ENCODE measurements at places on chromosomes 7 and 10.

DNA sequence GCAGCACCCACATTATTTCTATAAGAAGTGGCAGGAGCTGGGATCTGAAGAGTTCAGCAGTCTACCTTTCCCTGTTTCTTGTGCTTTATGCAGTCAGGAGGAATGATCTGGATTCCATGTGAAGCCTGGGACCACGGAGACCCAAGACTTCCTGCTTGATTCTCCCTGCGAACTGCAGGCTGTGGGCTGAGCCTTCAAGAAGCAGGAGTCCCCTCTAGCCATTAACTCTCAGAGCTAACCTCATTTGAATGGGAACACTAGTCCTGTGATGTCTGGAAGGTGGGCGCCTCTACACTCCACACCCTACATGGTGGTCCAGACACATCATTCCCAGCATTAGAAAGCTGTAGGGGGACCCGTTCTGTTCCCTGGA is 874 bp upstream of the RBP3 start:
- DNase-seq: no peak

GRCh38 chr10:51468424-51468823 is 231.0 kb downstream of the CSTF2T start:
- DNase-seq: no peak

- no peak for DNase-seq
Observed at GRCh38 chr7:19030281-19030680, 87.2 kb downstream of the TWIST1 start.

DNA sequence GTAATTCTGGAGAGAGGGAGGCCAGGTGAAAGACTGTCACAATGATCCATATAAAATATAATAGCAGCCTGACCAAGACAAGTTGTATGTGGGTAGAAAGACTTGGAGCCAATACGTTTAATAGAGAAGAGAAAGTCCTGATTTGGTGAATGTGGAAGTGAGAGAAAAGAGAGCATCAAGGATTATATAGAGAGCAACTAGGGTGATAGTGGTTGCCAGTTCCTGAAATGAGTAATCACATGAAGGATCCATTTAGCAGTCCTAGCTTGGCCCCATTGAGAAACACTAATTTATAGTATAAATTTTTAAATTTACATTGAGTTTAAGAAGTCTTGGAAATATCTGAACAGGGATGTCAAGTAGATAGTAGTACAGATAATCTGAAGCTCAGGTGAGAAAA is 74.0 kb downstream of the AASS start:
- no peak for DNase-seq

- no peak for DNase-seq
Observed at GRCh38 chr10:76981251-76981650, 656.4 kb downstream of the KCNMA1 start.

- DNase-seq: no peak
Observed at GRCh38 chr7:158495786-158496185, 91.8 kb downstream of the PTPRN2 start.

DNA sequence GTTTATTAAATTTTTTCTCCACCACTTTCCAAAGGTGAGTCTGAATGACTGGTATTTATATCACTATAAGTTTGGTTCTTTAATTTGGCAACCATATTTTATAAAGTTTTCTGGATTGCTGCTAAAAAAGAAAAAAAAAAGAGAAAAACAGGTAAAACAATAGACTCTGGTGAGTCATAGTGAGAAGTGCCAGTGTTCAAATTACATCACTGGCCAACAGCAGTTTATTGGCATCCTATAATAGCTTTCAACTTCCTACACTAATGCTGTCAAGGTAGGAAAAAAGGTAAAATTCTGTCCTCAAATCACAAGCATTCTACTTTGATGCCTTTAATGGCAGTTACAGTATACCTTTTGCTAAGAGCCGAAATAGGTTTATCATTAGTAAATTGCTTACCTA is 808.8 kb downstream of the GRM8 start:
- no peak for DNase-seq

GRCh38 chr10:48750019-48750418 is 65.3 kb downstream of the WDFY4 start:
- no peak for DNase-seq

DNA sequence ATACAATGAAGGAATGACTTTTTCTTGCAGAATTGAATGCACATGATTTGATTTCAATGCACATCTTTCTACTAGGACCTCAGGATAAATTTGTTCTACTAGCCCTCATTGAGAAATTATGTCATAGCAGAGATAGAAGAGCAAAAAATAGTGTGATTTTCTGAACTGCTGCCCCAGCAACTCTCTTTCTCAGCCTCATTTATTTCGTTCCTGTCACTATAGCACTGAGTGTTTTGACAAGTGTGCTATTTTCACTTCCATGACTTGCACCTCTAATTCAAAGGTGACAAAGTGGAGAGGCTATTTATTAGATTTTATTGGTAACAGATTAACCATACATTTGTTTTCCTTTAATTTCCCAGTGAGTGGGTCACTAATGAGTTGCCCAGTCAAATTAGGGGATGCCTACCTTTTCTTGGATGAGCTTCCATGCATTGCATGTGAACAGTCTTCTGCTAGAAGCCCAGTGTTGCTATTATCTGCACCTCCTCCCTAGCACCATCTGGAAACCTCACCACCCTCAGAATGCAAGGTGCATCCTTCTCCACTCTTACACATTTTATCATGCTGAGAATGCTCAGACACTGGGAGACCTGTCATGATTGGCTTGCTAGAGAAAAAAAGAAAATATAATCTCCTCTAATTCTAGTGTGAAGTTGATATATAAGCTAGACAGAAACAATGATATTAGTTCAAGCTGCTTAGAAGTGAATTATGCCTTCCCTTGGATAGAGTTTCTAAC is 119.6 kb upstream of the CTTNBP2 start:
- no peak for DNase-seq

GRCh38 chr10:45461034-45461433 is 87.0 kb downstream of the ALOX5 start:
- DNase-seq: no peak

DNA sequence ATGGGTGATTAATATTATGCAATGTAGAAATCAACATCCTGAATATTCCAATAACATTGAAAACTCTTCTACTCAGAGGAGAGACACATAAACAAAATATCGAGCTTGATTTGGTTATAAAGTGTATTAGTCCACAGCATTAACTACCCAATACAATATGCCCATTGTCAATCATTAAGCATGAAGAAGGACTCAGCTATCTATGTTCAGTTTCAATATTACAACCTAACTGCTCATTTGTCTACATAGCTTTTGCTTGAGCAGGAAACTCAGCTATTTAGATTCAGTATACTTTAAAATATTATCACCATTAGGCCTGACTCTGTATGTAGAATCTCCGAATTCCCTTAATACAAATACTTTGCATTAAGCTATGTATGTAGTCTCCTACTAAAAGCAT is 262.6 kb downstream of the SEMA3A start:
- no peak for DNase-seq

GRCh38 chr10:70890917-70891431 is 2.6 kb upstream of the PCBD1 start:
- DNase-seq: no peak

- DNase-seq: no peak
Observed at GRCh38 chr10:34985823-34986222, 104.3 kb downstream of the CUL2 start.

GRCh38 chr7:14294637-14295036 is 305.2 kb upstream of the ETV1 start:
- no peak for DNase-seq

DNA sequence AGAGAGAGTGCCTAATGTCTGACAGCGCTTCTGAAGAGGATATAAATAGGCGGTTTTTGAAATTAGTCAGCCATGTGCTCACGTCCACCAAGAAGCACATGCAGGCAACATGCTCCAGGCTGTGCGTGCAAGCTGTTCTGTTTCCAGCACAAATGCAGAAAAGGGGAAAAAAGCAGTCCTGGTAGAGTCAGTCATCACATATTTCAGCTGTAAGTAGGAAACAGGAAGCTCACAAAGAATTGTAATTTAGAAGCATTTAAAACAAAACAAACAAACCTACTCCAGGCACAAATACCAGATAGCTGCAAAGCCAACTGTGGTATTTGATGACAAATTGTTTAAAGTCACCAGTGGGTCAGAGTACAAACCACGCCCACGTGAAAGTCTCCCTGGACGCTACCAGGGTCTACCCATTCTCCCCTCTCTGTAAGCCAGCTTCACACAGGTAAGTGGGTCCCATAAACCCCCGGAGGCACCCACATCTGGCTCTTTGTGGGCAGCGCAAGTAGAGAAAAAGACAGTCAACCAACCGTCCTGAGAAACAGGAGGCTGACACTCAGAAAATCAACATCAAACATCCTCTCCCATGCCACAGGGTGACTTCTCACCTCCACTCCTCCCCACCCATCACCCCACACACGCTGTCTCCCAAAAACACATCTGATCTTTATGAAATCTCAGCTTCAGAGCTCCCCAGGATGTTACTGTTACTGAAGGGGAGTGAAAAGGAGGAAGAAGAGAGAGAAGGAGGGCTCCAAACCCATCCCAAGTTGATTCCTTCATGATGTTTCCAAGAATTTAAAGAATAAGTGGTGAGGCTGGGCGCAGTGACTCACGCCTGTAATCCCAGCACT is 186.4 kb downstream of the FAM107B start:
- no peak for DNase-seq

GRCh38 chr7:55563596-55564325 is 8.5 kb downstream of the VOPP1 start:
- no peak for DNase-seq

- no peak for DNase-seq
Observed at GRCh38 chr10:128046953-128047290, 79.3 kb downstream of the MKI67 start.

- no peak for DNase-seq
Observed at GRCh38 chr7:77185866-77186265, 13.8 kb downstream of the FGL2 start.

DNA sequence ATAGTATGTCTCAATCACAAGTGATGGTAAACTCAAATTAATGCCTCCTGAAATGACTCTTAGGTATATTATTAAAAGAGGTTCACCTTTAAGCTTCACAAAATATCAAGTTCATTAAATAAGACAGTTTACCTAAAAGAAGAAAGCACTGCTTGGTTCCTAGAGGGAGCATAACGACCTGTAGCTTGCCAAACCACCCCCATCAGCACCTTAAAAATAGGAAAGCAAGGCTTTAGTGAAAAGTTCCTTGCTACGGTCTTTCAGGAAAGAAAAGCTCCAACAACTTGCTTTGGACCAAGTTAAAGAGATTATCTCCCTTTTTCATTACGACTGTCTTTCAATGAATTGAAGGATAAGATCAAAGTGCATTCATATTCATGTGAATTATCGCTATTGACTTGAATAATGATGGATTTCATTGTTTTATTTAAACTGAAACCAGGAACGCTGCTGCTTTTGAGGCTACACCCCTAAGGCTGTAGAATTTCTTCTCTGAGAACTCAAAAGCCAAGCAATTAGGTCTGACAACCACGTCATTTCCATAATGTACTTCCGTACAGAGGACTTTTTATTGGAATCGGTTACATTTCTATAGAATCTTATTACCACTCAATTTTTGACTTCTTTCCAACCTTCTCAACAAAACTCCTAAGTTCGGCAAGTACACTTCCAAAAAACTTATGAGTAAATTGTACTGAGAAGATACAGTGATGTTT is 7.0 kb upstream of the SPAG6 start:
- no peak for DNase-seq

DNA sequence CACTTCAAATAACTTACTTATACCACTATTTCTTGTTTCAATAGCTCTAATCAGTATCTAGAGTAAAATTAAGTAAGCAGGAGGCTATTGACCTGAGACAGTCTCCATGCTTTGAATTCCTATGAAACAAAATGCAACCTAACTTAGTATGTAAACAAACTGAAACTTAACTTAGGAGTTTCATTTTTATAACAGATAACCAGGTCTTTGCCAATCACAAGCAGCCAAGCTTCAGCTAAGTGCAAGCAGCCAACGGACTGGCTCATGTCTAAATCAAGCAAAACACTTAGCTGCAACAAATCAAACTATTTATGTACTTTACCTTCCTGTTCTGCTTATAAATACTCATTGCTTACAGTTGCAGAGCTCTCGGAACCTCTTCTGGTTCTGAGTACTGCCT is 4.4 kb upstream of the GSTK1 start:
- DNase-seq: no peak

DNA sequence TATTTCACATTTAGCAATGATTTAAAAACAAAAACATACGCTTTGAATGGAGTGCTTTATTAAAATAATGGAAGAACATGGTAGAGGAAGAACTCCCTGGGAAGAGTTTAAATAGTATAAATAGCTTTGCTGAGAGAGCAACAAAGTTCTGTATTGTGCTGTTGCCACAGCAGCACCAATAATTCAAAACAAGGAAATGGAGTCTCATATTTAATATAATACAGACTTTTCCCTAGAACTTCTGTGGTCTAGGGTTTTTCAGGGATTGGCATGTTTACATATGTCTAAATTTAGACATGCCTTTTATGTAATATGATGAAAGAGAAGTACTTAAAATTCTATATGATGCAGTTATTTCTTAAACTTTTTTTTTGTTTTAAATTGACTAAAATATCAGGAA is 217.2 kb upstream of the HDAC9 start:
- no peak for DNase-seq

GRCh38 chr7:146636581-146636980 is 520.0 kb downstream of the CNTNAP2 start:
- no peak for DNase-seq

DNA sequence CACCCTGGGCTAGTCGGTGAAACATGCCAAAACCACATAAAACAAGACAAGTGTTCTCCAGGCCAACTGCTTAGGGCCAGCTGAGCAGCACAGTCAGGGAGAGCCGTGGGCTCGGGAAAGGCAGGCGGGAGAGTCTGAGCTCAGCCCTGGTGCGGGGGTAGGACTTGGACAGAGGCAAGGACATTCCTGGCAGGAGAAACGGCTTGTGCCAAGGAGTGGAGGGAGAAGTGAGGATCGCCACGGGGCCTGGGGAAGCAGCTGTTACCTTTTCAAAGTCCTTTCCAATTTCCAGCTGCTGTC is 4.2 kb downstream of the ELN start:
- no peak for DNase-seq

DNA sequence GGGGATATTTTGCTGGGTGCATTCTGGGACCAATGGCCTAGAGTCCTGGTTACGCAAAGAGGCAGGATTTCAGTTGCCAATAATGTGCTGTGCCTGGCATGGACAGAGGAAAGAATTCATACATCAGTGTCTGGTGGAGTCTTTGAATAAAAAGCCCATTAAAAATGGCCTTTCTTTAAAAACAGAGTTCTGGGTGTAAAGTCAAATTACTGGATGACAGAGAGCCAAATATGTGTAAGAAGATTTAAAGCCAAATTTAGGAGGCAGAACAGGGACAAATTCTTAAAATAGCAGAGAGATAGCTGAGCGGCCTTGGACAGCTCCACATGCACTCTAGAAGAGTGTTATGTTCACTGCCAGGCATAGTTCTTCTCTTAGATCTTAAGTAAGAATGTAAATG is 60.8 kb upstream of the MEOX2 start:
- no peak for DNase-seq

Measured in cortex of kidney (tissue), 1 donor.